ENCODE measurements at places on chromosomes 3 and 15. TPM values are rescaled to one million over a fixed set of nuclear protein-coding genes. Genes with fewer than 3 reads are reported as not detected.

Gene CAMK2N2
- total RNA-seq = 0.46 TPM

Gene ADPRH
- total RNA-seq = 11.8 TPM

Gene LIPH
- 2.3 TPM for total RNA-seq

Gene KLHL6
- 0.82 TPM for total RNA-seq

Gene B3GALNT1
- total RNA-seq = 24.7 TPM

Data from endodermal cell (in vitro differentiated cells).